ENCODE measurements at places on chromosomes 5 and 9.

- no peak for DNase-seq
Measured at GRCh38 chr5:143229896-143230675, 173.4 kb downstream of the NR3C1 start.

DNA sequence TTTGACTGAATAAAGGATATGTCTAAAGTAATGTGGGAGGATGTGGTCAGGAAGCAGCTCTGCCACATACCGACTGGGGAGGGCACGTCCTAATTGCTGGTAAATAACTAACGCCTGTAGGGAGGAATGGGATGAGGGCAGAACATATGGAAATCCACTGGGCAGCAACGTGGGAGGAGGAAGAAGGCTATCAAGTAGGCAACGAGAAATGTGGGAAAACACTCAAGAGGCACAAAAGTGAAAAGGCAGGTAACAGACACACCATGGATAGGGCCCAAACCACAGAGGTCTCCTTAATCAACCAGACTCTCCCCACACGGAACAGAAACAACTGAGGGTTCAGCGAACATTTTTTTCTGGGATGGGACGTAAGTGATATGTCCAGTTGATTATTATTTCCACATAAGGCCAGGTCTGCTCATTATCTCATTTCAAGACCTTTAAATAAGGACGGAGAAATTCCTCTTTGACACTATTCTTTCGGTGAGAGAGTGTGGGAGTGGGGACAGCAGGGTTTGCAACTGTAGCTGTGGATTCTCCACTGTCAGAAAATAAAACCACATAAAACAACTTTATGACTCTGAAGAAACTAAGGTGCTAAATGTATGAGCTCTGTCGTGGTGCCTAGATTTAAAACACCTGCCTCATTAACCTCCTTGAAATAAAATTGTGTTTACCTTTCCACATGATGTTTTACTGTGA is 17.0 kb downstream of the IARS1 start:
- no peak for DNase-seq

DNA sequence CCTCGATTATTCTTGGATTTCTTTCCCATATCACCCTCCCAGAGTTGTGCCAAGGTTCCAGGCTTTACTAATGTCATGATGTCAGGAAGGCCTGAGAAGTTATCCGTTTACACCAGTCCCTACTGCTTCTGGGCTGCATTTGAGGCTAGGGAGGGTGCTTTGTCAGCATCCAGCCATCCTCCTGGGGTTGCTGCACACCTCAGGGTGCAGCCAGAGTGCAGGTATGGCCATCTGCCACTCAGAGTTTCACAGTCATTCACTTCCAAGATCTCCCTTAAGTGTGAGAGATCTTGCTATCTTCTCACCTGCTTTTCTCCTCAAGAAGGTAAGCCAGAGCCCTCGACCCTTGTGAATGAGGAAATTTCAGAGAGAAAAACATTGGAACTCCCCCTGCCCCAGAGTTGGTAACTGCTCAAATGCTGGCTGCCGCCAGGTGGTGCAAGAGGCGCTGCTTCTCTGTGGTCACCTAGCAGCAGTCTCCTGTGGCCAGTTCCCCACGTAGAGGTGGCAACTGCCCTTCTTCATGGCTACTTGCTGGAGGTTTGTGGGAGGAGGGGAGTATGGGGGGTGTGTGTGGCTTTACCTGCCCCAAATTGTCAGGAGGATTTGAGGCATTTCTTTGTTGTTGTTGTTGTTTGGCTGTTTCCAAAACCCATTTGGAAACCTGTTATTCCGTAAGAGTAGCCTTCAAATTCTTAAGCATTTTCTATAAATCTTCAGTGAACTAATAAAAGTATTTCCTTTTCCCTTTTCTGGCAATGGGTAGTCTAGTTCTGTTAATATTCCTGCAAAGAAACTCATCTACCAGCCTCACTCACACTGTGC is 259.6 kb upstream of the DMRT1 start:
- no peak for DNase-seq

- DNase-seq = no peak
Measured at GRCh38 chr5:28648108-28648507, 1609.7 kb upstream of the CDH9 start.

DNA sequence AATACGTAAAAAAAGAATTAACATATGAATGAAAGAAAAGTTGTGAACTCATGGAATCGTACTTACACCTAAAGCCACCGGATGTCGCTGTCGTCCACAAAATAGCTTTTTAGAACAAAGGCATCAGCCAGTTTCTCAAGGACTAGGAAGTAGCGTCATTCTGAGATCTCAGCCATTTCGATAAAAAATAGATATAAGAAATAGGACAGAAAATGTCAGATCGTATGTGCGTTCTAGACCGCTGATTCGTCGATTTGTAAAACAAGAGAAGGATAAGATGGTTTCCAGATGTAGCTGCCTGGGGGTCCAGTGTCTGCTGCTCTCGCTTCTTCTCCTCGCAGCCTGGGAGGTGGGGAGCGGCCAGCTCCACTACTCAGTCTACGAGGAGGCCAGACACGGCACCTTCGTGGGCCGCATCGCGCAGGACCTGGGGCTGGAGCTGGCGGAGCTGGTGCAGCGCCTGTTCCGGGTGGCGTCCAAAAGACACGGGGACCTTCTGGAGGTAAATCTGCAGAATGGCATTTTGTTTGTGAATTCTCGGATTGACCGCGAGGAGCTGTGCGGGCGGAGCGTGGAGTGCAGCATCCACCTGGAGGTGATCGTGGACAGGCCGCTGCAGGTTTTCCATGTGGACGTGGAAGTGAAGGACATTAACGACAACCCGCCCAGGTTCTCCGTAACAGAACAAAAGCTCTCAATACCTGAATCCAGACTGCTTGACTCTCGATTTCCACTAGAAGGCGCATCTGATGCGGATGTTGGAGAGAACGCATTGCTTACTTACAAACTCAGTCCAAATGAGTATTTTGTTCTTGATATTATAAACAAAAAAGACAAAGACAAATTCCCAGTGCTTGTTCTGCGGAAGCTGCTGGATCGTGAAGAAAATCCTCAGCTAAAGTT is at the start of gene PCDHA10:
TSS of gene PCDHA10 (plus strand) at position 126 of the 903 bp plus-strand sequence. CDS start at position 278, 152 bp downstream.
- DNase-seq = no peak
